ENCODE measurements at places on chromosomes 7 and 10.

DNA sequence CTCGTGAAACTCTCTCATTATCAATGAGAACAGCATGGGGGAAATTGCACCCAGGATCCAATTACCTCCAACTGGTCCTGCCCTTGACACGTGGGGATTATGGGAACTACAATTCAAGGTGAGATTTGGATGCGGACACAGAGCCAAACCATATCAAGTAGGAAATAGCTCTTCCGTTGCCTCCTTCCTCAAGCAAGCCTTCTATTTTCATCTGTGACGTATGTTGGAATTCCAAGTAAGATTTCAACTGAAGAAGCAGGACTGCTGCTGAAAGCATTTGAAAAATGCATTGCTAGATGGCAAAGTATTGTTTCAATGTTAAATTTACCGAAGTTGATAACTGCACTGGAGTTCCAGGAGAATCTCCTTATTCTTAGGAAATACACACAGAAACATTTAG is 178.1 kb upstream of the GALNT17 start:
- DNase-seq: no peak

GRCh38 chr7:35386816-35387706 is 133.2 kb upstream of the TBX20 start:
- DNase-seq: no peak

DNA sequence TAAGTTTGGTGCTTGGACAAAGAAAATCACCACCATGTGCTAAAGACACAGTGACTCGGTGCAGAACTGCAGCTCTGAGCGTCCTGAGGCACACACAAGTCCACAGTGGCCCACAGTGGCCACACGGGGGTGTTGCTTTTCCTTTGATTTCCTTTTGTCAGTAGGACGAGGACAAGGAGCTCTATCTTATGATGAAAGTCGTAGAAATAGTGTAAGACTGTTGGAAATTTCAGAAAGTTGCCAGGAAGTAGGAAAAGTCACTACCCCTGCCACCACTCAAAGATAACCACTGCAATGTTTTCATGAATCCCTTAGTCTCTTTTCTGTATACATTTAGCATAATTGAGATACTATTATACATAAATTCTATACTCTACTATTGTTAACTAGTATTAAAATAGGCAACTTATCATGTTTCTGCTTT is 146.0 kb downstream of the TNS3 start:
- no peak for DNase-seq

GRCh38 chr10:88392222-88392621 is 190.9 kb downstream of the RNLS start:
- DNase-seq: no peak

DNA sequence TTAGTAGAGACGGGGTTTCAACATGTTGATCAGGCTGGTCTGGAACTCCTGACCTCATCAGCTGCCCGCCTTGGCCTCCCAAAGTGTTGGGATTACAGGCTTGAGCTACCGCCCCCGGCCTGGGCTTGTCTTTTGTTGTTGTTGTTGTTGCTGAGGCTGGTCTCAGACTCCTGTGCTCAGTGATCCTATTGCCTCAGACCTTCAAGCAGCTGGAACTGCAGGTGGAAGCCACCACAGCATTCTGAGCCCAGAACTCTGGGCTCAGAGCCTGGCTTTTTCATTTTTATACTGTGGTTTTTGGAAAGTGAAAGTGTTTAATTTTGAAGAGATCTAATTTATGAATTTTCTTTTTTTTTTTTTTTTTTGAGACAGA is 16.2 kb upstream of the DNAJB6 start:
- no peak for DNase-seq

- no peak for DNase-seq
These were observed 11.9 kb upstream of the TSPAN13 start for GRCh38 chr7:16741676-16742075.

DNA sequence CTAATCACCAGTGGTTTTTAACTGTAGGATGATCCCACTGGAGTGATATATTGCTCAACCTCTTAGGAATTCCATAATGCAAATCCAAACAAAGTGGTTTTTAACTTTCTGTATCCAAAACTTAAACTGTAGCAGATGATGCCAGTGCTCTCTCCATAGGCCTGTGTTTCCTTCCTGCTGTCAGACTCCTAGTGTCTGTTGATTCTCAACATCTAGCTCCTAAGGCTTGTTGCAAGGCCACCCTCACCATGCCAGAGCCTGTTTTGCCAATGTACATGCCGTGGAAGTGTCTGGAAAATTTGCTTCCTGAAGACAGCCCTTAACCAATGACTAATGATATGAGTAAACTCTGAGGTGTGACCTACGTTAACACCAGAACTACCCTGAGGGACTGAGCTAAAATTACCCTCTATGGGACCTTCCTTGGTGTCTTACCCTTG is 39.3 kb downstream of the C1GALT1 start:
- DNase-seq: no peak

GRCh38 chr10:100847440-100847839 is 65.3 kb upstream of the SLF2 start:
- no peak for DNase-seq

- DNase-seq: no peak
These were observed 142.4 kb upstream of the LYZL1 start for GRCh38 chr10:29146311-29147100.
